Neuronal stem cell (in vitro differentiated cells): ENCODE measurements at places on chromosomes 5 and 9.

- no peak for DNase-seq
These were observed 1.5 kb downstream of the VDAC1 start for GRCh38 chr5:134003064-134003816.

DNA sequence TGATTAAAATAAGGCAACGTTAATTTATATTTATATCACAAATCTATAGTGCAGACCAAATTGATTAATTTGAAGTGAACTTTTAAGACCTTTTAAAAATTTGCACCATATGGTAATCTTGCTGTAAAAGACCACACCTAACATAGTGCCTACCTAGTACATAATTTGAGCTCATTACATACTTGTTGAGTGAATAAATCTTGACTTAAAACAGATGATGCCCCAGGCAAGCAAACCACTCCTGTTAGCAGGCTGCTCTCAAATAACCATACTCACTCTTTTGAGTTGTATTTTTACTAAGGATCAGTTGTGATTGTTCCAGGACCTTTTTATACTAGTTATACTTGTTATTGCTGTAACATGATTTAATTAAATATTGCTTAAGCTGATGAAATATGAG, 27.2 kb downstream of the CMYA5 start:
- no peak for DNase-seq

DNA sequence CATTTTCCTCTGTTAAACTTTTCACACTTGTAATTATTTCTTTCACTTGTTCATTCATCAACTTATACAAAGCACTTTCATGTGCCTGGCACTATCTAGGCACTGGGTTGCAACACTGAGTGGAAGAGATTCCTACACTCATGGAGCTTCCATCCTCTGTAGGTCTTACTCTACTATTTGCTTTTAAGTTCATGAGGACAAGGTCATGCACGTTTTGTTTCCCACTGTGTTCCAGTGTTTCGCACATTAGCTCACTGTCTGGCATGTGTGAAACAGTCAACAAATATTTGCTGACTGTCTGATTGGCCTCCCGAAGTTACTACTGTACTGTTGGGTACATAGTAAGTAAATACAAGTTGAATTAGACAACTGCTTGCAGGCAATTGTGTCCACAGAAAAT, 87.9 kb upstream of the IFNK start:
- DNase-seq, result no peak

- no peak for DNase-seq
These were observed 697.3 kb downstream of the CETN3 start for GRCh38 chr5:89712134-89712700.

- no peak for DNase-seq
These were observed 685 bp upstream of the ADGRD2 start for GRCh38 chr9:124449381-124450151.

GRCh38 chr5:103624675-103625074, 62.1 kb upstream of the NUDT12 start:
- DNase-seq, result no peak

- DNase-seq, result no peak
These were observed 52.2 kb upstream of the SPINK5 start for GRCh38 chr5:148011398-148012137.
